GM04504 (cell line): ENCODE measurements at places on chromosomes 12 and 14.

DNA sequence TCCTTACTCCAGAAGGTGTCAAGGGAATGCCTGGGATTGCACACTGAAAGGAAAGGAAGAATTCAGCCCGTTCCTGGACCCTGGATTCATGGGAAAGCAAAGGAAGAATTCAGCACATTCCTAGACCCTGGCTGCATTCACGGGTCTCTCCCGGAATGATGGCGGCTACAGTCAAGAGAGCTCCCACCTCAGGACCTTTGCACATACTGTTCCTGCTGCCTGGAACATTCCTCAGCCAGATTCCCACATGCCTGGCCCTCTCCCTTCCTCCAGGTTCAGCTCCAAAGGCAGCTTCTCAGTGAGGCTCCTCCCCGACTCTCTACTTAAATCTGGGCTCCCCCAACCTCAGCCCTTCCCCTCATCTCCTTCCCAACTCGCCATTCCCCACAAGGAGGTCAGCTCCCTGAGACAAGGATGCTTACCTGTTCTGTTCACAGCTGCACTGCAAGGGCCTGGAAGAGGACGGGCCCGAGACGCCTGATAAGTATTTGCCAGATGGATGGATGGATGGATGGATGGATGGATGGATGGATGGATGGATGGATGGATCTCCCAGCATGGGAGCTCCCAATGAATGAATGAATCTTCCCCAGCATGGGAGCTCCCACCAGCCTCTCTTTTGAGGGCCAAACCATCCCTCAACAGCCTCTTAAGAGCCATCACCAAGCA lies 77.4 kb downstream of the NCOR2 start:
- no peak for DNase-seq

DNA sequence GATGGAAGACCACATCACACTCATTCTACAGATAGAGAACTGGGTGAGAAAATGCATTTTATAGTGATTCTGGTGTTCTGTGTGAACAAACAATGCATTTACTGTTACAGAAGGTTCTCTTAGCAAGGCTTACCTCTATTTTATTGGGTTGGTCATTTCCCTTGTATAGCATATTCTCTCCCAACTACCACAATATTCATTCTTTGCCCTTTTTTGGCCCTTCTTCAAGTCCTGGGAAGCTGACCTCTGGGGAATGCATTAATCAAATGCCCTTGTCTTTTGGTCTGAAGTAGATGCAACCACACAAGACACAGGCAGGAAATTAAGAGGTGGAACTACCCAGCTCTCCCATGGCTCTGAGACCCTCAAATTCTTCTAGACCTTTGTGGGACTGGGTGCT lies 19.5 kb downstream of the DCN start:
- DNase-seq = no peak

GRCh38 chr12:16349131-16349460 lies 1.7 kb downstream of the MGST1 start:
- DNase-seq = peak; percentile 86

DNA sequence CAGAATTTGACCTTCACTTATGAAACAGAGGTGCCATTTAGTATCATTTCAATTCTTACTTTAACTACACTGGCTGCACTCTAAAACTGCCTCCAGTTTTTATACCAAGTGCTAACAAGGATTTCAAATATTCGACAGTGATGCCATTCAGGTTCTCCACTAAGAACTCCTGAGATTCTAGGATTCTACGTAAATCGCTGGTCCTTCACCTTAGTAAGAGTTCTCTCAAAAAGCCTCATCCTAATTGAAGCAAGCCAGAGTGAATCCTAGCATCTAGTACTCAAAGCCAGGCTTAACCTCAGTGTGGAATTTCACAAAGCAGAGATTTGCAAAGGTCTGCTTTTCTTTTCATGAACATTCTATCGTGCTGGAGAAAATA lies 3.5 kb downstream of the SLC38A2 start:
- no peak for DNase-seq

GRCh38 chr14:36517242-36518030 lies 2.6 kb downstream of the NKX2-1 start:
- DNase-seq = no peak

DNA sequence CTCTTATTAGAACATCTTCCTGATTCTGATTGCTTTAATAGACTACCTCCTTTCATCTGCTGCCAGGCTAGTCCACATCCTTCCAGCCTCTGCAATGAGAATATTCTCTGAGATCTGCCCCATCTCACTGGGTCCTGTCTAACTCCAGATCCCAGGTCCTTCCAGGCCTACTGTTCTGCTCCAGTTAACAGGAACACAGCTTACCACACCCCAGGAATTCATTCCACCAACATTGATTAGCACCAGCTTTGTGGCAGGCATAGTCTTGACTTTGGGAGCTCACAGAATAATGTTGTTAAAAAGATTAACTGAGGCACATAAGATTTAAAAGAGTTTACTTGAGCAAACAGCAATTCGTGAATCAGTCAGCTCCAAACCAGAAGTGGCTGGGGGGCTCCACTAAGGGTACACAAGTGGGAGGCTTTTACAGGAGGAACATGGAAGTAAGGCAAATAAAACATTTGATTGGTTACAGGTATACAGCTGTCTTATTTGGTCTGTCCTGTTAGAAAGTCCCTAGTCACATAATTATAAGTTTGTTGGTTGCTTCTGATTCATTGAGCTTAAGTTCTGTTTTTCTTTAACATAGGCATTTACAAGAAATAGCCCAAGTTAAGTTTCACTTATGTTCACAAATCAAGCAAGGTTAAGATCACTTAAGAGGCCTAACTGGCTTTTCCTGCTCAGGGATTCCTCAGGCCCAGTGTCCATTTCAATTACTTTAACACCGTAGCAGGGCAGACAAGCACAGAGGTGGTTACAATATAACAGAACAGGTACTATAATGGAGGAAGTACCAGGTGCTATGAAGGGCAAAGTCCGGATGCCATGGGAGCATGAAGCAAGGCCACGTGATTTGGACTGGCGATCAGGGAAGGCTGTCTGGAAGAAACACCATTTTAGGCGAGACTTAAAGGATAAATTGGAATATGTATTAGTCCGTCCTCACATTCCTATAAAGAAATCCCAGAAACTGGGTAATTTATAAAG lies 12.2 kb upstream of the MYH7 start:
- no peak for DNase-seq

DNA sequence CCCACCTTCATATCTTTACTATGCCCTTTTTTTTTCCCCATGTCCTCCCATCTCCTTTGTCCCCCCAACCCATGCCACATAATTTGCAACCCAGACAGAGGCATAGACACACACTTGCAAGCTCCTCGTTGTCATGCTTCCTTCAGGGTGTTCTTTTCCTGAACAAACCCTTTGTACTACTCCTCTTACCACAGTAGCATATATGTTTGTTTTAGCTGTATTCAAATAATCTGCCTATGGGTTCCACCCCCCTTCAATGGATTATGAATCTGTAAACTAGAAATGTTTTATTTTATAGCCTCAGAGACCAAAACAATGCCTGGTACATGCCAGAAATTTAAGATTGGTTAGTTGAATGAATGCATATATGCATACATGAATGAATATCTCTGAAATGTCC lies 307.1 kb upstream of the E2F7 start:
- no peak for DNase-seq

- no peak for DNase-seq
Measured at GRCh38 chr14:71722885-71723284, 209.3 kb upstream of the RGS6 start.

GRCh38 chr14:23360496-23360895 lies 4.5 kb downstream of the EFS start:
- no peak for DNase-seq

DNA sequence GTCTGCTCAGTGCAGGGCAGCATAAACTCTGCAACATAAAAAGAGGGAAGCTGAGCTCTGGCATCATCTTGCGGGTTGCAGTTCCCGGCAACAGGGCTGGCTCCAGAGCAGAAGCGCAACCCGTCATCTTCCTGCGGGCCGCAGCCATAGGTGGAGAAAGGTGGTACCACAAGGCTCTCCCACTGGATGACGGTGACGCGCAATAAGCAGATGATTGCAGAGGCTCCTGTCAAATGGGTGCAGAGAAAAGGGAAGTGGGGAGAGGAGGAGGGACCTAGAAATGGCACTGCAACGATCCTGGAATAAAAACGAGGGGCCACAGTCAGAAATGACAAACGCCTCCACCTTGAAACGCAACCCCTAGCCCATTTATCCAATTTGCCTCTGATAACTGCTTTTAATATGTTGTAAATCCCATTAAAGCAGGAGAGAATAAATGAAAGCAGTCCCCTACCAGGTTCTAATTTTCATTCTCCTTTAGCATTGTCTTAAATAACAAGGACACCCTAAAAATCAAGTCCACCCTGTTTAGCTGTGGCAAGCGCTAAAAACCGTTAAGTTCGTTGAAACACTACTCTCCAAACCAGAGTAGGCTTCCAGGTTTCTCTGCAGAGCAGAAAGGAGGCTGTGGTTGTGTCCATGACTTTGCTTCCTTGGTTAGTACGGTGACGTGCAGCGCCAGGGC lies 30.9 kb upstream of the TUBA1C start:
- DNase-seq = no peak

- no peak for DNase-seq
Measured at GRCh38 chr12:112164011-112164660, 38.8 kb downstream of the TRAFD1 start.

DNA sequence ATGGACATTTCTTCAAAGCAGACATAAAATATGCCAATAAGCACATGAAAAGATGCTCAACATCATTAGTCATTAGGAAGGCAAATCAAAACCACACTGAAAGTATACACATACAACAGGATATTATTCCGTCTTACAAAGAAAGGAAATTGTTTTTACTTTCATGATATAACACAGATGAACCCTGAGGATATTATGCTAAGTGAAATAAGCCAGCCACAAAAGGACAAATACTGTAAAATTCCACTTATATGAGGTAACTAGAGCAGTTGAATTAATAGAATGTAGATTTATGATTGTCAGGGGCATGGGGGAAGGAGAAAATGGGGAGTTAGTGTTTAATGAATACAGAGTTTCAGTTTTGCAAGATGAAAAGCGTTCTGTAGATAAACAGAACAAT lies 4.2 kb downstream of the ACYP1 start:
- DNase-seq = no peak
